ENCODE measurements at places on chromosomes 5 and 9. TPM values are rescaled to one million over a fixed set of nuclear protein-coding genes. Genes with fewer than 3 reads are reported as not detected.

CDH9 gene
- polyA plus RNA-seq = 8.6 TPM

PCDHA9 gene
- 0.12 TPM for polyA plus RNA-seq

SLF1 gene
- polyA plus RNA-seq = 13.3 TPM

SAXO1 gene
- 0.16 TPM for polyA plus RNA-seq

GRCh38 chr5:115542086-115542485 is 2.5 kb downstream of the FEM1C start:
- no peak for DNase-seq

- no peak for DNase-seq
Observed at GRCh38 chr9:121778252-121779225, 127.1 kb downstream of the DAB2IP start.

DNA sequence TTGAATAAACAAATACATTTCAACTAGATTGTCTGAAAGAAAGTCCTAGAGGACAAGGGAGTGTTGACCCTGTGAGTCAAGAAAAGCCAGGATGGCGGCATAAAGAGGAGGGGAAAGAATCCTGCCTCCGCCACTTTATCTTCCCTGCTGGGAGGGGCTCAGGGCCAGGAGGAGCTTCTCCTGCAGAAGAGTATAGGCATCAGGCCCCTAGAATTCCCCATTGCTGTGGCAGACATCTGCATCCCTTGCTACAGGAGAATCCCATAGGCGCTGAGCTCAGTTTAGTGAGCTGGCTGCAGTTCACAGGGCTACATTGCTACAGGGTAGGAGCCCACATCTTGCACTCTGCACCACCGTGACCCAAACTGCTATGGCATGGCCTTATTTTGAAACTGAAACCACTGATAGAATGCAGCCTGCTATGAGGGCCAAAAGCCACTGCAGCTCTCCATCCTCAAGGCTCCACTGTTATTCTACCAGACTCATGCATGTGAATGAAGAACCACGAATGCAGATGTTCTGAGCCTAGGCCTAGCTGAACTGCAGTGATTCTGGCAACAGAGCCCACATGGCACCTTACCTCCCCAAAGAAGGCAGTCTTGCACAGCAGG is 941.4 kb upstream of the CTNND2 start:
- no peak for DNase-seq

GRCh38 chr9:80465556-80465955 is 893.8 kb downstream of the TLE4 start:
- no peak for DNase-seq

GRCh38 chr5:94480486-94480885 is 137.9 kb downstream of the KIAA0825 start:
- DNase-seq = no peak

DNA sequence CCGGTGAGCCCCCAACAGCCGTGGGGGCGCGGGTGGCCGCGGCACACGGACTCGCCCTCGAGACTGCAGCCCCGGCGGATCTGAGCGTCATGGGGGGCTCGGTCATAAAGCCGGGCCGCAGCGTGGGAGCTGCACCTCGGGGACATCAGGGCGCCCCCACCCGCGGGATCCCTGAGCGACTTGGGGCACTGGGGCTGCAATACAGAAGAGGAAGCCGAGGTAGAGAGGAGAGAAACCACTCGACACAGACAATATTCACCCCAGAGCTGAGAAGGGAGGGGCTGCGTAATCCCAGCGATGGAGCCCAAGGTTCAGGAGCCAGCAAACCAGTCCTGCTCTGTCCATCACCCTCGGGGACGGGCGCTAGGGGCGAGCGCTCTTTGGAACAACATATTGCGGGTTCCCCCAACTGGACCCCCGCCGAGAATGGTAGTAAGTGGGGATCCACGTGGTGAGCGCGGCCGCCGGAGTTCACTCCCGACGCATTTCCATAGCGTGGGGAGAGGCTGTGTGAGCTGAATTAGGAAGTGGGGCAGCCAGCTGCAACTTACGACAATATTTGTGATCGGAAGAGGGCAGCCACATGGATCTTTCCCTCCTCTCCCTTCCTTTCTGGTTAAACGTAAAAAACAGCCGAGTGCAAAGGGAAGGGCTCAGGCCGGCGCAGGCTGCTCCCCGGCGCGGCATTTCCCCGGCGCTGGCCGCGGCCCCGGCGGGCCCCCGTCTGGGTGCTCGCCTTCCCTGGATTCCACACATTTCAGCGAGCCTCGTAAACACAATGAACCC is 9.9 kb downstream of the PTCH1 start:
- DNase-seq = no peak

GRCh38 chr5:83925955-83926337 is 205.3 kb upstream of the HAPLN1 start:
- peak; percentile 18 for DNase-seq

Data from left renal pelvis (tissue), 4 donors.